ENCODE measurements at places on chromosomes 13 and 19.

GRCh38 chr13:98827449-98827848 lies 75.0 kb upstream of the SLC15A1 start:
- H3K27me3 ChIP-seq: no peaks in the 10 kb centered on the region
- no peak for DNase-seq
- no peak overlapping the region for H3K27ac ChIP-seq

GRCh38 chr13:62710787-62711186 lies 1295.1 kb upstream of the PCDH20 start:
- no peaks in the 10 kb centered on the region for H3K27me3 ChIP-seq
- no peak overlapping the region for H3K27ac ChIP-seq
- no peak overlapping the region for H3K4me3 ChIP-seq
- DNase-seq: no peak

GRCh38 chr13:107457686-107458085 lies 757.6 kb downstream of the LIG4 start:
- no peak overlapping the region for H3K4me3 ChIP-seq
- DNase-seq: no peak
- no peaks in the 10 kb centered on the region for H3K4me1 ChIP-seq
- no peaks in the 10 kb centered on the region for H3K36me3 ChIP-seq
- no peak overlapping the region for H3K27ac ChIP-seq

GRCh38 chr13:98549728-98550317 lies 27.1 kb downstream of the STK24 start:
- no peak overlapping the region for H3K27ac ChIP-seq
- no peak overlapping the region for H3K4me3 ChIP-seq
- DNase-seq: no peak
- H3K27me3 ChIP-seq: no peaks in the 10 kb centered on the region
- no peaks in the 10 kb centered on the region for H3K36me3 ChIP-seq

DNA sequence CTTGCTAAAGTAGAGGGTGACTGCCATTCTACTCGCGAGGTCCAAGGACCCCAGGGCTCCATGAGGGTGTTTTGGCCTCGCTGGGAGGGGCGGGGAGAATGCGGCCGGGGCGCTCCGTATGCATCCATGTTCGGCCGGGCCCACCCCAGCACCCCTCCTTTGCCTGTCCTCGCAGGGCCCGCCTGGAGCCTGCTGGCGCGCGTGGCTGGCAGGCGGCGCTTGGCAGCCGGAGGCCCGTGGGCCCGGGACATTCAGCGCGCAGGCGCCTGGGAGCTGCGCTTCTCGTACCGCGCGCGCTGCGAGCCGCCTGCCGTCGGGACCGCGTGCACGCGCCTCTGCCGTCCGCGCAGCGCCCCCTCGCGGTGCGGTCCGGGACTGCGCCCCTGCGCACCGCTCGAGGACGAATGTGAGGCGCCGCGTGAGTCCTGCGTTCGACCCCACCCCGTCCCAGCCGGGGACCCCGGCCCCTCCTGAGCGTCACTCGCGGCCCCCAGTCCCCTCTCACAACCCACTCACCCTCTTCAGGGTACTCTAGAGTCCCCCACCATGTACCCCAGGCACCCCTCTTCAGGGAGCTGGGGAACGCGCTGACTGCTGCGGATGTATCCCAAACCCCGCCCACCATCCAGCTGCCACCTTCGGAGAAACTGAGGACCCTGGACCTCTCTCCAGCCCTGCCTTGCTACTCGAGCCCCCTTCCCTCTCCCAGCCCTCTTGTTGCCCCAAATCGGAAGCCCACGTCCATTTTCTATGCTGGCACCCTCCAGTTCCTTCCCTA lies 4.1 kb downstream of the DLL3 start:
- H3K27me3 ChIP-seq: peaks cover 69% of the 10 kb centered on the region
- H3K4me3 ChIP-seq: no peak overlapping the region
- H3K36me3 ChIP-seq: no peaks in the 10 kb centered on the region
- no peak overlapping the region for H3K27ac ChIP-seq
- DNase-seq: no peak

- H3K4me1 ChIP-seq: peaks cover 7% of the 10 kb centered on the region
- no peak overlapping the region for H3K4me3 ChIP-seq
- DNase-seq: no peak
Measured at GRCh38 chr19:42345191-42345812, 19.9 kb downstream of the MEGF8 start.

GRCh38 chr19:7258840-7259395 lies 35.3 kb downstream of the INSR start:
- no peak overlapping the region for H3K27ac ChIP-seq
- H3K4me1 ChIP-seq: peaks cover 60% of the 10 kb centered on the region
- DNase-seq: no peak
- no peaks in the 10 kb centered on the region for H3K27me3 ChIP-seq
- H3K36me3 ChIP-seq: no peaks in the 10 kb centered on the region

GRCh38 chr13:34162544-34162933 lies 344.6 kb downstream of the RFC3 start:
- peak overlapping the region; percentile 0 for H3K27ac ChIP-seq
- H3K27me3 ChIP-seq: no peaks in the 10 kb centered on the region
- no peak overlapping the region for H3K4me3 ChIP-seq

DNA sequence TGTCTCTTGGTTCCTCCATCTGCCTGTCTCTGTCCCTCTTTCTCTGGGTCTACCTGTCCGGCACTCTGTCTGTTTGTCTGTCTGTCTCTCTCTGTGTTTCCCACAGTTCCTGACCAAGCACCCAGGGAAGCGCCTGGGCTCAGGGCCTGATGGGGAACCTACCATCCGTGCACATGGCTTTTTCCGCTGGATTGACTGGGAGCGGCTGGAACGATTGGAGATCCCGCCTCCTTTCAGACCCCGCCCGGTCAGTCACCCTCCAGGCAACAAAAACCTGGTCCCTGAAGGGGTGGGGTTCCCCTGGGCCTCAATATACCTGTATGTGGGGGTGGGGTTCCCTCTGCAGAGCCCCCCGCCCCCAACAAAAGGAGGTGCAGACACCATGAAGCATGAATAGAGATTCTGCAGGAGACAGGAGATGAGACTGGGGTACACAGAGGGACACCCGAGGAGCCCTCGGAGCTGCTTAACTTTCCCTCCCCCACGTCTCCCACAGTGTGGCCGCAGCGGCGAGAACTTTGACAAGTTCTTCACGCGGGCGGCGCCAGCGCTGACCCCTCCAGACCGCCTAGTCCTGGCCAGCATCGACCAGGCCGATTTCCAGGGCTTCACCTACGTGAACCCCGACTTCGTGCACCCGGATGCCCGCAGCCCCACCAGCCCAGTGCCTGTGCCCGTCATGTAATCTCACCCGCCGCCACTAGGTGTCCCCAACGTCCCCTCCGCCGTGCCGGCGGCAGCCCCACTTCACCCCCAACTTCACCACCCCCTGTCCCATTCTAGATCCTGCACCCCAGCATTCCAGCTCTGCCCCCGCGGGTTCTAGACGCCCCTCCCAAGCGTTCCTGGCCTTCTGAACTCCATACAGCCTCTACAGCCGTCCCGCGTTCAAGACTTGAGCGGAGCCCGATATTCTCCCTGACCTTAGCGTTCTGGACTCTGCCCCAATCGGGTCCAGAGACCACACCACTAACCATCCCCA lies 2.6 kb upstream of the CACNG7 start:
- DNase-seq: no peak
- no peaks in the 10 kb centered on the region for H3K36me3 ChIP-seq
- no peak overlapping the region for H3K4me3 ChIP-seq
- H3K27me3 ChIP-seq: peaks cover 48% of the 10 kb centered on the region
- H3K4me1 ChIP-seq: peaks cover 3% of the 10 kb centered on the region

GRCh38 chr19:31312009-31312676 lies 37.1 kb downstream of the TSHZ3 start:
- no peaks in the 10 kb centered on the region for H3K36me3 ChIP-seq
- peaks cover 15% of the 10 kb centered on the region for H3K4me1 ChIP-seq
- H3K4me3 ChIP-seq: no peak overlapping the region
- no peak overlapping the region for H3K27ac ChIP-seq
- H3K27me3 ChIP-seq: no peaks in the 10 kb centered on the region

GRCh38 chr13:54705738-54706137 lies 1677.1 kb downstream of the OLFM4 start:
- H3K4me1 ChIP-seq: no peaks in the 10 kb centered on the region
- H3K27ac ChIP-seq: no peak overlapping the region
- H3K36me3 ChIP-seq: no peaks in the 10 kb centered on the region
- H3K27me3 ChIP-seq: no peaks in the 10 kb centered on the region
- no peak for DNase-seq

GRCh38 chr13:110607675-110608224 lies 7.6 kb upstream of the NAXD start:
- peaks cover 2% of the 10 kb centered on the region for H3K27me3 ChIP-seq
- no peak overlapping the region for H3K27ac ChIP-seq
- H3K36me3 ChIP-seq: no peaks in the 10 kb centered on the region
- H3K4me1 ChIP-seq: no peaks in the 10 kb centered on the region

GRCh38 chr19:1906985-1907562 lies 1.9 kb downstream of the ADAT3 start:
- no peaks in the 10 kb centered on the region for H3K36me3 ChIP-seq
- H3K4me1 ChIP-seq: peaks cover 15% of the 10 kb centered on the region
- no peak overlapping the region for H3K4me3 ChIP-seq
- no peaks in the 10 kb centered on the region for H3K27me3 ChIP-seq
- H3K27ac ChIP-seq: no peak overlapping the region

DNA sequence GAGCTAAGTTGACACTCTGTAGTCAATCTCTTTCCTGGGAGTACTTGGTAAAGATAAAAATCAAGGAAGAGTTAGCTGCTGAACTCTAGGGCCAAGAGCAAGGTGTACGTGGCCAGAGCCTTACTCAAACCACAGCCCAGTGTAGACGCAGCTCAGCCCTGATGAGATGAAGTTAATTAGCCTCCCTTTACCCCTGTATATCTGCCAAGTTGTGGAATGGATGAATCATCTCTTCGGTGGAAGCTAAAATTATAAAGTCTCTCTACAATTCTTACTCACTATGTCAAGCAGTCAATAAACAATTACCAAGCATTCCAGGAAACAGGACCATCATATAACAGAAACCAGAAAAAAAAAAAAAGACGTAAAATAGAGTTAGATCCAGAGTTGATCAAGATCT lies 146.9 kb upstream of the UFM1 start:
- H3K27me3 ChIP-seq: no peaks in the 10 kb centered on the region
- no peak overlapping the region for H3K27ac ChIP-seq
- DNase-seq: no peak
- no peaks in the 10 kb centered on the region for H3K4me1 ChIP-seq

DNA sequence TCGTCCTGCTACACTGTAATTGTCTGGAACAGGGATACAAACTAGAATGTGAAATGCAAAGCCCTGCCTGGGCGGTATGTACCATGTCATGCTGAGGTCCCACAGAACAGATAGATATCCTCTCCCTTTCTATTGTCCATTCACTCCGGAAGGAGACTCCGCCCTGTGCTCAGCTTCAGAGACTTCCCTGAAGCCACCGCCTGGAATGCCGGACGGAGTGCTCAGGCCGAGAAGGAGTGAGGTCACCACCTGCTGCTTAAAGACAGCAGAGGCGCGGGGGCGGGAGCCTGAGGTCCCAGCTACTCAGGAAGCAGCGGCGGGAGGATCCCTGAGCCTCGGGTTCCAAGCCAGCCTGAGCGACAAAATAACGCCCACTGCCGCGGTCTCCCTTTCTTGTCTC lies 890 bp upstream of the ZNF611 start:
- DNase-seq: peak; percentile 15
- no peaks in the 10 kb centered on the region for H3K27me3 ChIP-seq
- H3K27ac ChIP-seq: peak overlapping the region; percentile 76
- peak overlapping the region; percentile 72 for H3K4me3 ChIP-seq

GRCh38 chr13:46478651-46479050 lies 74.3 kb upstream of the LRCH1 start:
- H3K27ac ChIP-seq: no peak overlapping the region
- no peak for DNase-seq
- no peaks in the 10 kb centered on the region for H3K4me1 ChIP-seq
- H3K36me3 ChIP-seq: no peaks in the 10 kb centered on the region

DNA sequence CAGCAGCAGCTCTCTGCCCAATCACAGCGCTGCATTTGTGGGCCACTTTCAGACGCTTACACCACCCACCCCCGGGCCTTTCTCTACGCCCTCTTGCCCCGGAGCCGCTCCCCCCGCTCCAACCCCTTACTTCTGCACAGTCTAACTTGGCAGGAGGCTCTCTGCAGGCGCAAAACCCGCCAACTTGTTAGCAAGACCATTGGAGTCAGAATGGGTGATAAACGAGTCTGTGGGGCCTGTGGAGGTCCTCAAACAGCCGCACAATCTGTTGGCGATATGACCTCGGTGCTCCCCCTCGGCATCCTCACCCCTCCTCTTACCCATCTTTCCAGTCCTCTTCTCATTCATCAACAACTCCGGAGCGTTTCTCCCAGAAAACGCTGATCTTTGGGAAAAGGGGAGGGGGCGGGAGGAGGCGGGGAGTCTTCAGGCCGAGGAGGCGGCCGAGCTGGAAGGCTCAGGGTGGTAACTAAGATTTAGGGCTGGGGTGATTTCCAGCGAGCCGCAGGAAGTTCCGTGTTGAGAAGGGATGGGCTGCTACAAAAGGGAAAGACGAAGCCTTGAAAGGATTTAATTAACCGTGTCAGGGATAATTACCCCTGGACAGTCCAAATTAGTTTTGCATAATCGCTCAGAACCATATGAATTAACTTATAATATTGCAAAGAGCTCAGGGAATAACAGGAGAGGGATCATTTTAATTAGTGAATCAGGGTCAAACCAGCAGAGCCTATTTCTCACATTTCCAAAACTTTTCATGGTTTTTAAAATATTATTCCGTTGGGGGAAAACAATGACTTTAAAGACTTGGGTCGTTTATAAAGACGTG lies 4.1 kb downstream of the SOX21 start:
- H3K27me3 ChIP-seq: peaks cover 96% of the 10 kb centered on the region
- peak overlapping the region; percentile 37 for H3K4me3 ChIP-seq
- no peak overlapping the region for H3K27ac ChIP-seq
- DNase-seq: no peak
- H3K4me1 ChIP-seq: peaks cover 9% of the 10 kb centered on the region

DNA sequence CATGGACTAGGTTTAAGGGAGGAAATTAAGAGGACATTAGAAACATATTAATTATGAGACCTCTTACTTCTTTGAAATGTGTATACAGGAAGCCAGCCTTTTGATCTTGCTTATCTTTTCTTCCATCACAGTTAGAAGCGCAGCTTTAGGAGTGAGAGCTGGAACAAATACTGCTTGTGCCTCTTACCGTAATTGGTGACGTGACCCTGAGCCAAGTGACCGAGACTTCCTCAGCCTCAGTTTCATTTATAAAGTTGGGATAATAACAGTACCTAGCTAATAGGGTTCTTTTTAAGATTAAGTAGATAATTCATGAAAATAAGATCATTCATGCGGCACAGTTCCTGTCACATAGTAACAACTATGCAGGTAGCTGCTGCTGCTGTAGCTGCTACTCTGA lies 18.5 kb downstream of the FREM2 start:
- no peak overlapping the region for H3K27ac ChIP-seq
- no peak overlapping the region for H3K4me3 ChIP-seq
- peaks cover 22% of the 10 kb centered on the region for H3K4me1 ChIP-seq

DNA sequence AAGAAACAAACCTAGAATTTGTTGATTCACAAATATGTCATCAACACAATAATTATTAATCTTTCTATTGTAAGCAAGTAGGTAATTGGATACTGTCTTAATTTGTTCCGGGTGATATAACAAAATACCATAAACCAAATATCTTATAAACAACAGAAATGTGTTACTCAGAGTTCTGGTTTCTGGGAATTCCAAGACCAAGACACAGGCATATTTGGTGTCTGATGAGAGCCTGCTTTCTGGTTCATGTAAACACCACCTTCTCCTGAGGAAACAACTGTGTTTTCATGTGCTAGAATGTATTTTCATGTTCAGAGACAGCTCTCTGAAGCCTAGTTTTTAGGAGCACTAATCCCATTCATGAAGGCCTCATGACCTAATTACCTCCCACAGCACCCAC lies 1819.5 kb downstream of the SLITRK5 start:
- H3K4me1 ChIP-seq: no peaks in the 10 kb centered on the region
- no peak overlapping the region for H3K27ac ChIP-seq
- no peaks in the 10 kb centered on the region for H3K36me3 ChIP-seq
- no peak overlapping the region for H3K4me3 ChIP-seq

All from gastrocnemius medialis (tissue), 4 donors.